Karpas-422 (cell line): ENCODE measurements at places on chromosomes 6 and 20.

DNA sequence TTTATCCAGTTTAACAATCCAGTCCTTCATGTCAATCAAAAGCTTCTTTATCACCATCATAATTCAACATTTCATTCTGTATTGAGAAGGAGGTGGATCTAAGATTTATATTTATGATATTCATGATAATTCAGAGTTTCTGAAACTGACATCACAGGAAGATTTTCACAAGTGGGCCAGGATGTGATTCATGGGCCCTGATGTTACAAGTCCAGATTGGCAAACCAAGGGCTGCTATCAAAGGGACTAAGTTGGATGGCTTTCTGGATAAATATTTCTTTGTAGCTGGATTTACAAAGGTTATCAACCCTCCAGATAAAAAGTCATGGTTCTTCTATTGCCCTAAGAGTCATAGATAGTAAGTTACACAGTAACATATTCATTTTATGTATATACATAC, 866.5 kb downstream of the KIF16B start:
- DNase-seq, result no peak

DNA sequence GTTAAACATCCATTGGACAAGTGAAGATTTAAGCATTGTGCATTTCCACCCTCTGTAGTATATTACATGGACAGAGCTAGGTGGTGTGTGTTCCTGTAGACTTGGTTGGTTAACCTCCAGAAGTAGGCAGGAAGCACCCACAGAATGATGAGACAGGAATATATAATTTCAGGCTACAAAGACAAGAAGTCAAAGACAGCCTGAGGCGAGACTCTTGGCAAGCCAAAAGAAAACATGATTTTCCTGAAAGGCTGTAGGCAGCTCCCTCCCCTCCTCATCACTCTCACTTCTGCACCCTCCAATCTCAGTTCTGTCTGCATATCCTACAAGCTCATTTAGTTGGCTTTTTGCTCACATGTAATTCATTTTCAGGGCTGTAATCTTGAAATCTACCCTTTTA, 110.0 kb upstream of the SLC35B3 start:
- DNase-seq, result no peak

- no peak for DNase-seq
These were observed 345.1 kb downstream of the BTBD3 start for GRCh38 chr20:12262747-12263146.

GRCh38 chr6:72683797-72684196, 61.9 kb downstream of the KCNQ5 start:
- no peak for DNase-seq

DNA sequence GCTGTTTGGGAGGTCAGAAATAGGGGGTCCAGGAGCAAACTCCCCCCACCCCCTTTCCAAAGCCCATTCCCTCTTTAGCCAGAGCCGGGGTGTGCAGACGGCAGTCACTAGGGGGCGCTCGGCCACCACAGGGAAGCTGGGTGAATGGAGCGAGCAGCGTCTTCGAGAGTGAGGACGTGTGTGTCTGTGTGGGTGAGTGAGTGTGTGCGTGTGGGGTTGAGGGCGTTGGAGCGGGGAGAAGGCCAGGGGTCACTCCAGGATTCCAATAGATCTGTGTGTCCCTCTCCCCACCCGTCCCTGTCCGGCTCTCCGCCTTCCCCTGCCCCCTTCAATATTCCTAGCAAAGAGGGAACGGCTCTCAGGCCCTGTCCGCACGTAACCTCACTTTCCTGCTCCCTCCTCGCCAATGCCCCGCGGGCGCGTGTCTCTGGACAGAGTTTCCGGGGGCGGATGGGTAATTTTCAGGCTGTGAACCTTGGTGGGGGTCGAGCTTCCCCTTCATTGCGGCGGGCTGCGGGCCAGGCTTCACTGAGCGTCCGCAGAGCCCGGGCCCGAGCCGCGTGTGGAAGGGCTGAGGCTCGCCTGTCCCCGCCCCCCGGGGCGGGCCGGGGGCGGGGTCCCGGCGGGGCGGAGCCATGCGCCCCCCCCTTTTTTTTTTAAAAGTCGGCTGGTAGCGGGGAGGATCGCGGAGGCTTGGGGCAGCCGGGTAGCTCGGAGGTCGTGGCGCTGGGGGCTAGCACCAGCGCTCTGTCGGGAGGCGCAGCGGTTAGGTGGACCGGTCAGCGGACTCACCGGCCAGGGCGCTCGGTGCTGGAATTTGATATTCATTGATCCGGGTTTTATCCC, at the start of gene VEGFA:
TSS of gene VEGFA (plus strand) at position 686 of the 846 bp plus-strand sequence.
- peak; percentile 95 for DNase-seq

DNA sequence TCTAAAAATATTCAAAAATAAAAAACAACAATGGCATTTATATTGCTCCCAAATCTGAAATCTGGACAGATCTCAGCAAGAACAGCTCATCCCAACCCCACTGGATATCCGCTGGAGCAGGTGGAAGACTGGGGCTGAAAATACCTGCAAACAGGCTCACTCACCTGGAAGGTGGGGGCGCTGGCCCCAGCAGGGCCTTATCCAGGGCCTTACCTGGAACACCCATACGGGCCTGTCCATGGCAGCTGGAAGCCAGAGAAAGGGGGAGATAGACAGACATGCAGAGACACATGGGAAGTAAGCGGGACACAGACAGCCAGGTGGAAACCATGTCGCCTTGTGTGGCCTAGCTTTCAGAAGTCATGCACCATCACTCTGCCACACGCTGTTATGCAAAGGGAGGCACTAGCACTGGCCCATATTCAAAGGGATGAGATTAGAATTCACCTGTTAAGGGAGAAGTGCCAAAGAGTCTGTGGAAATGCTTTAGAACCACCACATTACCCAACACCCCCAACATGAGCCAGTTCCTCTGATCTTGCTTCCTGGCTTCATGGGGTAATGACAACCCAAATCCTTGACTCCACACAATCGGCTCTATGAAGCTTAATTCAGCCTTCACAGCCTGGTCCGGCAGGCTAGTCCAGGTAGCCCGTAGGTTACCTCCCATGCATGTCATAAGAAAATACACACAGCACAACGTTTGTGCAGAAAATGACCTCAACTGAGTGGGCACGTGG, 99.0 kb upstream of the CDYL start:
- no peak for DNase-seq

GRCh38 chr6:146892613-146893401, 294.0 kb downstream of the ADGB start:
- DNase-seq, result no peak

DNA sequence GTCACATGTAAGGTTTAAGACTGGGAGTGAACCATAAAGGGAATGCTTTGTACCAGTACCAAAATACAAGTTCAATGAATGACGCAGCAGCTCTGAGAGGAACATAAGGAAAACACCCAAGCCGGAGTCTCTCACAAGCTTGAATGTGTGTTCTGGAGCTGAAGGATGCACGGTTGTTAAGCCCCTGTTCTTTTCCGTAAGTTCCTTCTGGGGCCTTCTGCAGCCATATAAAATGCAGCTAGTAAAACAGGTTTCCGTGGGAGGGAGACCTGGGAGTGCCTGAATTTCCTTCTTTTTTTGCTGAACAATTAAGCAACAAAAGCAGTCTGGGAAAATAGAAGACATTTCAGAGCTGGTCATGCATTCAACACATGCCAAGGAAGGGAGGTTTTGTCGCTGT, 73.2 kb upstream of the JAG1 start:
- no peak for DNase-seq

DNA sequence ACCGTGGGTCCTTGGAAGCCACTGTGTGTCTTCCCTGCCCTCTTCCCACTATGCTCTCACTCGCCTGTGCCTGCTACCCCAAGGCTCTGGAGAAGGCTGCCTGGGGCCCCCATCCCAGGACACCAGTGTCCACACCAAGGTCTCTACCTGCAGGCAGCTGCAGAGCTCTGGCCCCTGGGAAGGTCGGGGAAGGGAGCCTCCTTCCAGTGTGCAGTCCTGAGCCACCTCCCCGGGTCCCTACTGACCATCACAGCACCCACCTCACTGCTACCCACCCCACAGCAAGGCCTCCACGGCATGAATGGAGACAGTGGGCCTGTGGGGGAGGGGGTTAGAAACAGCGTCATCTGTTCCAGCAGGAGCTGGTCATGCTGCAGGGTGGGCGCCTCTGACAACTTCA, 35.6 kb downstream of the RBM38 start:
- DNase-seq, result no peak
